ENCODE measurements at places on chromosomes 12 and 14. TPM values are rescaled to one million over a fixed set of nuclear protein-coding genes. Genes with fewer than 3 reads are reported as not detected.

TSPAN19 gene
- 0.13 TPM for total RNA-seq

LRTM2 gene
- total RNA-seq, result not detected

PZP gene
- not detected for total RNA-seq

CLEC2B gene
- not detected for total RNA-seq

ANO2 gene
- not detected for total RNA-seq

PMCH gene
- not detected for total RNA-seq

OTUB2 gene
- total RNA-seq, result 3.7 TPM

STYK1 gene
- total RNA-seq, result 0.25 TPM

KMT2D gene
- 38.3 TPM for total RNA-seq

SLC25A47 gene
- total RNA-seq, result under 0.01 TPM

KCNA5 gene
- total RNA-seq, result under 0.01 TPM

GPRC5A gene
- total RNA-seq, result 36.7 TPM

KLRB1 gene
- total RNA-seq, result not detected

SAMD15 gene
- 2.0 TPM for total RNA-seq

CDH24 gene
- 13.8 TPM for total RNA-seq

DIABLO gene
- total RNA-seq, result 72.8 TPM

LRRIQ1 gene
- 0.51 TPM for total RNA-seq

RPGRIP1 gene
- total RNA-seq, result not detected

M6PR gene
- 77.8 TPM for total RNA-seq

PTCSC3 gene
- not detected for total RNA-seq

EXOC3L4 gene
- 0.25 TPM for total RNA-seq

CHPT1 gene
- total RNA-seq, result 36.5 TPM

KLHL33 gene
- 0.25 TPM for total RNA-seq

FGFR1OP2 gene
- total RNA-seq, result 15.3 TPM

GNPTAB gene
- 26.5 TPM for total RNA-seq

KLRF1 gene
- not detected for total RNA-seq

KLRG1 gene
- total RNA-seq, result 1.4 TPM

GPR84 gene
- total RNA-seq, result not detected

TSPAN11 gene
- total RNA-seq, result not detected

FOXN4 gene
- total RNA-seq, result not detected

FITM1 gene
- not detected for total RNA-seq

HIGD1C gene
- not detected for total RNA-seq

BCL7A gene
- total RNA-seq, result 20.8 TPM

ACAD10 gene
- total RNA-seq, result 33.1 TPM

PLEKHD1 gene
- total RNA-seq, result under 0.01 TPM

MMAB gene
- 63.6 TPM for total RNA-seq

PPHLN1 gene
- 42.2 TPM for total RNA-seq

COCH gene
- total RNA-seq, result 3.4 TPM

PLEKHG3 gene
- 136 TPM for total RNA-seq

HOMEZ gene
- 11.1 TPM for total RNA-seq

MDGA2 gene
- total RNA-seq, result 0.98 TPM

STAB2 gene
- not detected for total RNA-seq

CYP27B1 gene
- total RNA-seq, result 2.3 TPM

EPYC gene
- total RNA-seq, result not detected

SCNN1A gene
- total RNA-seq, result 5.9 TPM

C14orf39 gene
- total RNA-seq, result not detected

ARHGEF25 gene
- 6.1 TPM for total RNA-seq

RNF212B gene
- not detected for total RNA-seq

CMA1 gene
- total RNA-seq, result not detected

SNAPC1 gene
- total RNA-seq, result 8.6 TPM

TGM1 gene
- 0.89 TPM for total RNA-seq

TAS2R42 gene
- total RNA-seq, result not detected

TMEM132D gene
- 0.76 TPM for total RNA-seq

POMT2 gene
- total RNA-seq, result 15.3 TPM

SVOP gene
- total RNA-seq, result not detected
